ENCODE measurements at places on chromosomes 2 and 18.
A peak's percentile ranks its signal among the peaks of the same experiment; 100 is the strongest.

DNA sequence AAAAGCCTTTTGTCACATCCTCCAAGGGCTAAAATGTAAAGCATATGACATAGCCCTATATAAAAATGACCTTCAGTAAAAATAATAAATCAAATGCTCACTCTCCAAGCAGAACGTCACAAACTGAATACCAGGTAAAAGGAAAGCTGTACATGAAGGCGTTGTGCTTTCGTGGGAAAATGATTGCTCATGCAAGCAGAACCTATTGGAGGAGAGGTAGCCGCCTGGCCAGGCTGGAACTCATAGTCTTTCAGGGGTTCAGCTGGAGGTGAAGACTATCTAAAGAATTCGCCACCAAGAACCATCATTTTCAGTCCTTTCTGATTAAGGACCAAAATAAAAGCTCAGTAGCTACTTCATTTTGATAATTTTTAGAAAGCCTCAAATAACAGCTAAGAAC lies 44.7 kb downstream of the ANKRD44 start:
- no peak for DNase-seq

GRCh38 chr2:223007531-223007930 lies 44.5 kb upstream of the KCNE4 start:
- DNase-seq = no peak

DNA sequence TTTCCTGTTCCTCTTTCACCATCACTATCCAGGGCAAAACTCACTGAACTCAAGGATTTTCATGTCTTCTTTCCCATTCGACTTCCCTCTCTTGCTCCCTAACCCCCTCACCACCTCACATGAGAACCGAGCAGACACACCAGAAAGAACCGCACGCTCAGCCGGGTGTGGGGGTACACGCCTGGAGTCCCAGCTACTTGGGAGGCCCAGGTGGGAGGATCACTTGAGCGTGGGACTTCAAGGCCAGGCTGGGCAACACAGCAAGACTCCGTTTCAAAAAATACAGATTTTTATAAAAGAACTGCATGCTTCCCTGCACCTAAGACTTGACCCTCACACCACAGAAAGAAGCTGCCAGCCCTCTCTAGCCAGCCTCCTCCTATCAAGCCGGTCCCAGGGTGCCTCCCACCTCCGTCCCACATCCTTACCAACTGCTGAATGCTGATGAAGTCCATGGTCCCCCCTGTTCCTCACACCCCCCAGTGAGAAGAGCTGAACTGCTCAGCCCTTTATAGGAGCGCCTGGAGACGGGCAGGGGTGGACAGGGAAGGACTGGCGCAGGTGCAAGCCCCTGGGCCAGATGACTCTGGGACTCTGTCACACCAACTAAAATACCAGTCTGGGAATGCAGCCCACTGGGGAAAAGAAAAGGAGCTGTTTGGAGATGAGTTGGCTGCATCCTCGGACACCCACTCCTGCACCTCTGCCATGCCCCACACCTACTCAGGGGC lies at the start of gene ANKRD23:
Gene ANKRD23, minus strand, starts transcription at position 484 of the 731 bp plus-strand sequence. Its CDS starts 29 bp downstream, at position 455.
- DNase-seq = no peak

- DNase-seq = no peak
Observed at GRCh38 chr2:224594840-224595239, 9.7 kb upstream of the CUL3 start.

DNA sequence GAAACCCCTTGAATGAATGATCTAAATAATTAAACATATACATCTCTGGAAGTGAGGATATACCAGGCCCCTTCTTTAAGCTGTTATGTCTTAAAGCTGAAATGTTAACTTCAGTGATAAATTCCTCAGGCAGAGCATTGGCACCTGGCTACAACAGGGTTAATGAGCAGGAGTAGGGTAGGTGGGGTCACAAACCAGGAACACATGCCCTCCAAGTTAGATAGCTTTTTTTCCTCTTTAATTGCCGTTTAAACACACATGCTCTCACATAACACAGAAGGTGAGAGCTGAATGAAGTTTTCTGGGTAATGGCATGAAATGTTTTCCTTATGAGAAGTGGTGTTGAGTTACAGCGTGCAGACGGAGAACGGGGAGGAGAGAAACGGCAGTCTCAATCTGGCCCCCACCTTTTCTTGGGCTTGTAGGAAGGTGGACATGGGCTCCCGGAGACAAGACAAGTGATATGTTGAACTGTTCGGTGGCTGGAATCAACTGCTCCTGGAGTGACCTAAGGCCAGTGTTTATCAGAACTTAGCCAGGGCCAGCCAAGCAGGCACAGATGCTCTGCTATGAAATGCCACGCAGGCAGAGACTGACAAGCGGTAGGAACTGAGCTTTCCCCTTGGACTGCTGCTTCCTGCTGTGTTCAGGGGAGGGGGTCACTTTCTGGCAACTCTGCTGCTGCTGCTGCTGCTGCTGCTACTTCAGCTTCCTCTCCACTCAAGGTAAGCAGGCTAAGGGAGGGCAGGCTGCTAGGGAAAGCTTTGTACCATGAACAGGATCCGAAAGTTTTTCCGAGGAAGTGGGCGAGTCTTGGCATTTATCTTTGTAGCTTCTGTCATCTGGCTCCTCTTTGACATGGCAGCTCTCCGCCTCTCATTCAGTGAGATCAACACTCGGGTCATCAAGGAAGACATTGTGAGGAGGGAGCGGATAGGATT lies at the start of gene GALNT5:
Gene GALNT5, plus strand, starts transcription at position 394 of the 941 bp plus-strand sequence. Its CDS starts 378 bp downstream, at position 772.
- no peak for DNase-seq

- no peak for DNase-seq
Observed at GRCh38 chr2:215754546-215754945, 258.8 kb downstream of the MREG start.

DNA sequence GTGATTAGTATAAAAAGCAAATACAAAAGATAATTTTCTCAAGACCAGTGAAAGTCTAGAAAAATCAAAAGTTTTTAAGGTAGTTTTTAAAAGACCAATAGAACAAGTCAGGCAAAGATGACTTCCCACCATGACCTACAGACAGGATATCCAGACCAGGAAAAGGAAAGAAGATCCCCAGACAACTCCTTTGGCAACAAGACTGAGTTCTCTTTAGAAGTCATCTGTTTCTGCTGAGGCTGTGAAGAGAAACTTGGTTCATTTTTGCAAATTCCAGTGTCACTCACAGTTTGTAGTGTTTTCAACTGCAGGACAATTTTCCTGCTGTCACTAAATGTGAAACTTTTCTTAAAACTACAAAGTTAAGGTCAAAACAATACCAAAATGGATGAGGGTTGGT lies 240.9 kb upstream of the SIX2 start:
- DNase-seq = no peak

- DNase-seq = no peak
Observed at GRCh38 chr2:195414537-195415100, 242.4 kb upstream of the SLC39A10 start.

GRCh38 chr18:76881744-76882143 lies 59.4 kb downstream of the ZNF236 start:
- DNase-seq = no peak

GRCh38 chr2:122660786-122661634 lies 905.6 kb downstream of the TSN start:
- DNase-seq = no peak

DNA sequence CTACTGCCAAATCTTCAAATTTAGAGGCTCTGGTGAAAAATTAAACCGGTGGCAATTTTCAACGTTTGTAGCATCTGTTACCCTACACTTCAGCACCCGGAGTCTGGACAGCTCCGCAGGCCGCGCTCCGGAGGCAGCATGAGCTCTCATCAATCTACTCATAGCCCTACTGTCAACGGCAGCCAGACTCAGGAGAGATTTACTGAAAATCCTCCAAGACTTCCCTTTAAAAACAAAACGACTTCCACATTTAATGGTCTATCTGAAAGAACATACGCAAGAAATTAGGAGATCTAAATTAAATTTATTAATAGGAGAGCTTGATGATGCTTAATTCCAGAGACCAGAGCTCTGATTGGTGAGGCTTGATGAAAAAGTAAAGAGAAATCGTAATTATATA lies 970 bp upstream of the ADCYAP1 start:
- no peak for DNase-seq

DNA sequence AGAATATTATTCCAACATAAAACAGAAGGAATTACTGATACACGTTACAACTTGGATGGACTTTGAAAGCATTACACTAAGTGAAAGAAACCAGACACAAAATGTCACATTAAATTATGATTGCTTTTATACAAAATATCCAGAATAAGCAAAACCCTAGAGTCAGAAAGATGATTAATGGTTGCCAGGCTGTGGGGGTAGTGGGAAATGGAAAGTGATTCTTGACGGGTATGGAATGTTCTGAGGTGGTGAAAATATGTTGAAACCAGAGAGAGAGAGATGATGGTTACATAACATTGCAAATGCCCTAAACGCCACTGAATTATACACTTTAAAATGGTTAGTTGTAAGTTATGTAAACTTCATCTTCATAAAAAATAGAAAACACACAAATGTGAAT lies 1057.2 kb upstream of the TMEFF2 start:
- no peak for DNase-seq

DNA sequence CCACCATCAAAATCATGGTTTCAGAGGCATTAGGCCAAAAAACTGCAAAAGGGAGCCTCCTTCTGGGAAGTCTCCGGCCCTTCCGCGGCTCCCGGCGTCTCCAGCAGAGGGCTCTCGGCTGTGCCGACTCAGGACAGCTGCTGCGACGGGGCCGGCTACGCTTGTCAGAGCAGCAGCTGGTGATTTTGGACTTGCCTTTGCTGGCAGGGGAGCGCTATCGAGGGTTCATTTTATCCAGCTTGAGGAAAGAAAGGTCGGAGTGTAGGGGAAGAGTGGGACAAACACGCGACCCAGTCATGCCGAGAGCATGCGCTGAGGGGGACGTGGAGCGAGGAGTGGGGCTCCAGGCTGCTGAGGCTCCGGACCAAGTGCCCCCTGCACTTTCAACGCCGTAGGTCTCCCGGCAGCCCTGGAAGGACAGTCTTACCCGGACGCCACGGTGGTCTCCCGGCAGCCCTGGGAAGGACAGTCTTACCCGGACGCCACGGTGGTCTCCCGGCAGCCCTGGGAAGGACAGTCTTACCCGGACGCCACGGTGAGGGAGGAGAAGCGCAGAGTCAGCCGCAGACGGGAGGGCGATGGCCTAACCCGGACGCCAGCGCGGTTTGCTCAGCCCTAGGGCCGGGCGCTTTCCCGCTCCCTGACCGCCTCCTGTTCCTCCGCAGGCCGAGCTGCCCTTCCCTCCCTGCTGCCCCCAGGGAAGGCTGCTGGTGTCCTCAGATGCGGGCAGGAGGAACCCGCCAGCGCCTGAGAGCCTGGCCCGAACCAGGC lies 21.7 kb downstream of the DDX18 start:
- peak; percentile 88 for DNase-seq
